ENCODE measurements at places on chromosomes 3 and 15. TPM values are rescaled to one million over a fixed set of nuclear protein-coding genes. Genes with fewer than 3 reads are reported as not detected.

- no peaks in the 10 kb centered on the region for H3K36me3 ChIP-seq
- H3K27me3 ChIP-seq: peaks cover 10% of the 10 kb centered on the region
- DNase-seq: no peak
Measured at GRCh38 chr15:32830241-32830640, 112.4 kb downstream of the GREM1 start.

DNA sequence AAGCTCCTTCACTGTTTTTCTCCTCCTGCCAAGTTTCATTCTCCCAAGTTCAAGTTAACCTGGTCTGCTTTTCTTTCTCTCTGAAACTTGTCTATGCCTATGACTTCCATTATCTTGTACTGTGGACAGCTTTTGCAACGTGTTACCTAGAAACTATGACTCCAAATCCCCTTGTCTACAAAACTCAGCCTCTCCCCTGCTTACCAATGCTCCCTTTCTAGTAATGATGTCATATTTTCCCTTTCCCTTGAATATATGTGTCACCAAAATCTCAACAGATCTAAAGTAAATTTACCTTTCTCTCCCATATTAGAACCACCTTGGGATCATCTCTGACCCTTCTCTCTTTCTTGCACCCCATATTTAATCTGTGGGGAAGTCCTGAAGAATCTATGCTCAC, 10.5 kb upstream of the ABHD2 start:
- DNase-seq: no peak
- no peak overlapping the region for H3K4me3 ChIP-seq
- H3K27me3 ChIP-seq: peaks cover 18% of the 10 kb centered on the region
- H3K27ac ChIP-seq: no peak overlapping the region
- H3K36me3 ChIP-seq: no peaks in the 10 kb centered on the region

DNA sequence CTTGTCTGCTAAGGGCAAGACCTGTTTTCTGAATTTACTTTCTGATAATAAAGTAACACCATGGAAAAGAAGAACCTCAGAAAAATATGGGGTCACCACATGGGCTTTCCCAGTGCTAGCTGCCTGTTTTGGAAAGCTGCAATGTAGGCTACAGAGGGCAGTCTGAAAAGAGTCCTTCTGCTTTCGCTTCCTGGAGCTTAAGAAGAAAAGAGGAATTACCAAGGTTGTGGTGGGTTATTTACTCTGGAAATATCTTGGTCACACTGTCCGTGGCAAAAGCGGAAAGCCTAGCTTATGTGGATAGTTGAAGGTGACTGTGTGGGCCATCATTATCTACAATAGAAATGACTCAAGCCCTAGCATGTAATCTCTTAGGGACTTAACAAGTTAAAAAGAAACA, 31.7 kb upstream of the IP6K2 start:
- H3K27ac ChIP-seq: no peak overlapping the region
- H3K27me3 ChIP-seq: no peaks in the 10 kb centered on the region
- no peak for DNase-seq

APBA2 gene
- total RNA-seq: 0.81 TPM

MNS1 gene
- not detected for total RNA-seq

SENP8 gene
- total RNA-seq: 0.73 TPM

TRH gene
- not detected for total RNA-seq

LRRC31 gene
- total RNA-seq: not detected

ALDH1A2 gene
- total RNA-seq: 0.63 TPM

GNAT1 gene
- not detected for total RNA-seq

GPR149 gene
- total RNA-seq: not detected

AMT gene
- total RNA-seq: 5.2 TPM

Measured in activated CD4-positive, alpha-beta memory T cell treated with anti-CD3 and anti-CD28 coated beads, Interleukin-2, amount 10 ng/mL, durations not matched to agents 7 days and 5 days (primary cell).